ENCODE measurements at places on chromosomes 6 and 20.

- no peak for DNase-seq
Observed at GRCh38 chr6:157982102-157982562, 469 bp downstream of the SYNJ2 start.

DNA sequence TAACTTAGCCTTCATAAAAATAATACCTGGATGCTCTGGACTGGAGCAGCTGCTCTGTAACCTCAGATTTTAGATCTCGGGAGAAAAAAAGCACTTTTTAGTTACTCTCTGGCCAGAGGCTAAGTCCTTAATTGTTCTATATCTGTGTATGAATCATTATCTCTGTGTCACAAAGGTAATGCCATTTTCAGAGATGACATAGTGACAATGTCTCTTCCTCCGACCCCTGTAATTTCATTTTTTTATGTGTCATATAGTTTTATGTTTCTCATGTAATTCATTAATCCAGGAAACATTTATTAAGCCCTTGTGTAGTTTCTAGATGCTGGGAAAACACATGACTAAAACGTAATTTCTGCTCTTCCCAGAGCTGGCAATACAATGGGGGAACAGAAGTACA is 55.6 kb downstream of the SENP6 start:
- DNase-seq: no peak

GRCh38 chr6:134247844-134248580 is 69.9 kb downstream of the SGK1 start:
- no peak for DNase-seq

GRCh38 chr6:73985891-73986290 is 289.9 kb downstream of the CD109 start:
- no peak for DNase-seq
